ENCODE measurements at places on chromosomes 6 and 20.
A peak's percentile ranks its signal among the peaks of the same experiment; 100 is the strongest.

- DNase-seq = no peak
Observed at GRCh38 chr6:170448317-170448716, 104.8 kb downstream of the PSMB1 start.

GRCh38 chr6:34967461-34967860 is 78.4 kb downstream of the ANKS1A start:
- no peak for DNase-seq

DNA sequence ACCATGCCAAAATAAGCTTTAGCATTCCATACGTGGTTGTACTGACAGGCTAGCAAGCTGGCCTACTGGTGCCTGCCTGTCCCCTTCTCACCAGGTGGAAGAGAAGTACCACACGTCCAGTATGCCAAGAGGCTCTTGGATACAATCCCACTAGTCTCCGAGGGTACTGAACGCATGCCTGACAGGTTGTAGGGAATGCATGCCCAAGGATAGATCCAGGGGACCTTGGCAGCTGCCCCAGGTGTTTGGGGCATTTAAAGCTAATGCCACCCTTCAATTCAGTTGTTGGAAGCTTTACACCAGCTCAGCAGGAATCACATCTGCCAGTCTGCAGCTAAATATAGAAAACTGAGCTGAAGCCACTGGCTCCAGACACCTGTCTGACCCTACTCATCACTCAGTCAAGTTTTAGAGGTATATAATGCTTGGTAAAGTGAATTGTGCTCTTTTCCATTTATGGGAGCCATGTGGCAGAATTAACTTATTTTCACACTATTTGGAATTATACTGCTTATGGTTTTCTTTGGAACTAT is 4.9 kb downstream of the TUBB2B start:
- no peak for DNase-seq

GRCh38 chr6:107495971-107496370 is 6.1 kb downstream of the SOBP start:
- DNase-seq = no peak

DNA sequence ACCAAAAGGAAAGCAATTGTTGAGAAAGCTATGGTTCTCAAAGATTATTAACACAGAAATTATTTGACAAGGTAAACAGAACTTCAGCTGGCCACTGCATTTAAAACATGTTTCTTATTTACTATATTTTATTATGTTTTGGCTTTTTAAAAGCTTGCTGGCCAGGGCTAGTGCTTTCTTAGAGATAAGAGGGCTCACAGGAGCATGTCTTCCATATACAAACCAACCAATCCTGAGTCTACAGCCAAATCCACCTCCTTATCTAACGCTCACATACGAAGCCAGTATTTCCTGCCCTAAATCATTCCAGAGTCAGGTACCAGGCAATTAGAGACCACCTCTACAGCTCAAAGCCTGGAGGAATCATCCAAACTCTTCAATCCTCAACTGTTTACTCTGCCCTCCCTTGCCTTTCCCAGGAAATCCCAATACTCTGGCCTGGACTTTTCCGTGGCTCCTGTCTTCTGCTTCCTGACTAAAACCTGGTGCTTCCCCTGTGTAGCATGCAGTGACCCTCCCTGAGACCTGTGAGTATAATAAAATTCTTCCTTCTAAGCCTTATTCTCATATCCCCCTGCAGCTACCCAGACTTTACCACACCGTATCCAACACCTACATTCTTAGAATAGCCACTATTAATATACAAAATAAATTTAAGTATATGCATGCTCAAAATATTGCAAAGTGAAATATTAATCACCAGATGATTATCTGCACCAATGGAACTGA is 33.2 kb downstream of the RANBP9 start:
- DNase-seq = no peak

DNA sequence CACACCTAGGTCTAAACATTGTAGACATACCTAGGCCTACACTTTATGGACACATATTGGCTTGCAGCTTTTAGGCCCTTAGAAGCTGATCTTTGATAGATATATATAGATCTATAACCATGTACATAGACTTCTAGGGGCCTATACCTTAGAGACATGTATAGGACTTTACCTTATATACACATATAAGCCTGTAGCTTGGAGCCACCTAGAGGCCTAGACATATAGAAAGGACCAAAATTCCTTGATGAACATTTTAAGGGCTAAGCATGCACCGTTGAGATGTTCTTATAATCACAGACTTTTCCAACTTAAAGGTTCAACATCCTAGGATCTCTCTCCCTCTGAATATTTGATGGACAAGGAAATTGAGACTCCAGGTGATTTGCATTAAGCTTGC is 371.7 kb upstream of the SASH1 start:
- DNase-seq = no peak

- DNase-seq = no peak
Observed at GRCh38 chr6:12473494-12473893, 183.3 kb downstream of the EDN1 start.

DNA sequence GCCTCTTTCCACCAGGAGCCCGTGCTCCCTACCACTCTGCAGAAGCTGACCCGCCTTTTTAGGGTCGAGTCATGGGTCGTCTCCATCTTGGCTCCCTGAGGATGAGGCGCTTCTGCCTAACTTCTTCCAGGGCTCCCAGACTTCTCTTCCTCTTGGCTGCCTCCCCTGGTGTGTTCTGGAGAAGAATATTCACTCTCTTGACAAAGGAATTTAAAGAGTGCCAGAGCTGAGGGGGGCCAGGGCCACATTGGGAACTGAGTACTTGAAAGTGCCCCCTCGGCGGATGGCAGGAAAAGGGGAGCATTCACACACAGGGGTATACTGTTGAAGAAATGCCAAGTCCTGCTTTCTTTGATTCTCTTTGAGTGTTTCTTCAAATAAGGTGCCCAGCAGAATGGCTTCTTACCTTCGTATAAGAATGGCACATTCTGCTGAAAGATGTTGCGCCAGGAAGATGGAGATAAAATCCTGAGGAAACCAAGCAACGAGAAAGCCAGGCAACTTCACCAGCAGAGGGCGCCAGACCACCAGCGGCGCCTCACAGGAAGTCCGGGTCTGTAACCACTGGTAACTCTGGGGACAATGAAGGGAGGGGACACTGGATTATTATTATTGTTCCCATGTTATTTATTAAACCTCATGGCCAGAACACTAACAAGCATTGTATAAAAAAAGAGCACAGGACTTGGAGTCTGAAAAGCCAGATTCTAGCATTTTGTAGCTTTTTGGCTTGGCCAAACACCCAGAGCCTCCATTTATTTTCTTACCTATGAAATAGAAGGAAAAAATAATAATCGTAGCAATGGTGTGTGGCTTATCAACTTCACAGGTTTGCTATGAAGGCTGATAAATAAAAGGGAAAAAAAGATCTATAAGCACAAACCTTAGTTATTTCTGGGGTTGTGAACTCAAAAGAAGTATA is 176.7 kb downstream of the HACE1 start:
- peak; percentile 38 for DNase-seq

DNA sequence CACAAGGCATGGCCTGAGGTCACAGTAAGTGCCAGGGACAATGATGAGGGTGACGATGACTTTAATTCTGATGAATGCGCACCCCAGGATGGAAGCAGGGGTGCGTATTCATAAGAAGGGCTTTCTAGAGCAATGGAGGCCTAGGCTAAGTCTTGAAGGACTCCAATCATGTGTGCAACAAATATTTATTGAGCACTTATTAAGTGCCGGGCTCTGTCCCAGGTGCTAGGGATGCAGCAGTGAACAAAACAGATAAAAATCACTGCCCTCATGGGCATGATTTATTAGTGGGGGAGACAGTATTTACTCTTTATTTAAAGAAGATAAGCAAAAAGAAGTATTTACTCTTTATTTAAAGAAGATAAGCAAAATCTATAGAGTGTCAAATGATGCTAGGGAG is 198.2 kb upstream of the KCNG1 start:
- no peak for DNase-seq

GRCh38 chr6:167530951-167531350 is 206.1 kb downstream of the TTLL2 start:
- DNase-seq = no peak

DNA sequence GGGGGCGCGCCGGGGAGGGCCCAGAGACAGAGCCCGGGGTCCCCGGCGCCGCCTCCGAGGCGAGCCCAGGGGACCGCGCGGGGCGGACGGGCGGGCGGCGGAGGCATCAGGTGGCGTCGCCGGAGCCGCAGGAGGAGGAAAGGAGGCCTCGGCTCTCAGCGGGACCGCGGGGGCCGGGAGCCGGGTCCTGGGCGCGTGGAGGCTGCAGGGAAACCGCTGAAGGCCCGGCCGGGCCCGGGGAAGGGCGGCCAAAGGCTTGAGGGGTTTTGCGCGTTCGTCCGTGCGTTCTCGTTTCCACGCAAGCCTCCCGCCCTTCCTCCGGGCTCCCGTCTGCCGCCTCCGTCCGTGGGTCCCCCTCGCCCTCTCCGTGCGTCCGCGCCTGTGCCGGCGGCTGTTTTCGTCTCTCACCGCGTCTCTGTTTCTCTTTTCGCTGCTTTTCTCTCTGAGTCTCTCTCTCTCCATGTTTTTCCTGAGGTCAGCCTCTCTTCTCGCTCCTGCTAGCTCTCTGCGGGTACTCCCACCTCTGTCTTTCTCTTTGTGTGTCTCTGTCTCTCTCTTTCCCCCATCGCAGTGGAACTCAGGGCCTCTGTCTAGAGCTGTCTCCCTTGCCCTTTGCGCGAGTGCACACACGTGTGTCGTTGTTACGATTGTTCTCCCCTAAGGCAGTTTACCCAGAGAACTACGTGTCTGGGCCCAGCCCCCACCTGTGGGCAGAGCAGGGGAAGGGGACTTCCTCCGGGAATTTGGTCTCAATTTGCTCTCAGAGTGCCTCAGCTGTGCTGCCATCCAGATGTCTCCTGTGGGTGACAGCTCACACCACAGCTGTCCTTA is 2.1 kb downstream of the IRF4 start:
- no peak for DNase-seq

- no peak for DNase-seq
Observed at GRCh38 chr6:135266675-135267074, 85.6 kb downstream of the MYB start.

GRCh38 chr20:35030136-35030535 is 62.5 kb downstream of the TRPC4AP start:
- DNase-seq = no peak

DNA sequence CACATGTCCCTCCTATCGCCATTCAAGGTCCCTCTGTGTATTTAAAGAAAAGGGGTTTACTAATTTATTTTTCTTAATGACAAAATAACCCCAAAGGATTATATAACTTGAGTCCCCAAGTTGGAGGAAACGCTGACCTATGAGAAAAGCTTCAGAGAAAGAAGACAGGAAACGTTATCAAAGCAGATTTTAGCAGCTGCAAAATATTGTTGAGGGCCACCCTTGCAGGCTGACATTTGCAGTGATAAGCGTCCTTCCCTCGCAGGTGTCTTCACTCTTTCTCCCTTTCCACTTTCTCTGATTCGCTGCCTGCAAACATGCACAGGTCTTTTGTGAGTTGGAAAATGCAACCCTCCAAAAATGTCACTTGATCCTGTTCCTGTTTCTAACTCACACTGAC is 103.2 kb upstream of the RIPOR2 start:
- no peak for DNase-seq

- DNase-seq = no peak
Observed at GRCh38 chr20:43531091-43531443, 23.6 kb downstream of the L3MBTL1 start.

DNA sequence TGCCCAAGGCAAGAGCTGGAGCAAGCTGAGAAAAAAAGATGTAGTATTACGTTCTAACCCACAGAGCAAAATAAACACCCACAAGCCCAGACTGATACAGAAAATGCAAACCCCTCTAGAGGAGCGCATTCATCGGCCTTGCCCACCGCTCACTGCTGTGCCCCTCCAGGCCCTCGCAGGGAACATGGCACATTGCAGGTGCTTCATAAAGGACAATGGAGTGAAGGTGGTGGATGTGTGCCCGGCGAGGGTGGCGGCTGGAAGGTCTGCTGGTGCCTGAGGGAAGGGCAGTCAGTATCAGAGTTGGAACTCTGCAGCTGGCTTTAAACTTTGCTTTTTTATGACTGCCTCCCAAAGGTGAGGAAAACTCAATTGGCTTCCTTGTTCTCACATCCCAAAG is 18.5 kb upstream of the IRF4 start:
- DNase-seq = no peak

- DNase-seq = peak; percentile 36
Observed at GRCh38 chr20:13788167-13788834, 3.5 kb downstream of the NDUFAF5 start.

GRCh38 chr6:47563162-47563561 is 85.6 kb downstream of the CD2AP start:
- no peak for DNase-seq

GRCh38 chr6:108561742-108562502 is 1.2 kb downstream of the FOXO3 start:
- DNase-seq = no peak

GRCh38 chr20:43188861-43189553 is 699 bp downstream of the PTPRT start:
- DNase-seq = no peak
